Keratinocyte (primary cell): ENCODE measurements at places on chromosomes 1 and 21.

- no peak for DNase-seq
Observed at GRCh38 chr1:151737026-151737425, 15.7 kb downstream of the RIIAD1 start.

GRCh38 chr1:15749399-15750291 is 7.3 kb downstream of the TMEM82 start:
- no peak for DNase-seq

- DNase-seq: no peak
Observed at GRCh38 chr1:119373465-119373864, 4.9 kb downstream of the HAO2 start.

GRCh38 chr1:27047914-27048313 is 35.3 kb upstream of the TENT5B start:
- DNase-seq: no peak

DNA sequence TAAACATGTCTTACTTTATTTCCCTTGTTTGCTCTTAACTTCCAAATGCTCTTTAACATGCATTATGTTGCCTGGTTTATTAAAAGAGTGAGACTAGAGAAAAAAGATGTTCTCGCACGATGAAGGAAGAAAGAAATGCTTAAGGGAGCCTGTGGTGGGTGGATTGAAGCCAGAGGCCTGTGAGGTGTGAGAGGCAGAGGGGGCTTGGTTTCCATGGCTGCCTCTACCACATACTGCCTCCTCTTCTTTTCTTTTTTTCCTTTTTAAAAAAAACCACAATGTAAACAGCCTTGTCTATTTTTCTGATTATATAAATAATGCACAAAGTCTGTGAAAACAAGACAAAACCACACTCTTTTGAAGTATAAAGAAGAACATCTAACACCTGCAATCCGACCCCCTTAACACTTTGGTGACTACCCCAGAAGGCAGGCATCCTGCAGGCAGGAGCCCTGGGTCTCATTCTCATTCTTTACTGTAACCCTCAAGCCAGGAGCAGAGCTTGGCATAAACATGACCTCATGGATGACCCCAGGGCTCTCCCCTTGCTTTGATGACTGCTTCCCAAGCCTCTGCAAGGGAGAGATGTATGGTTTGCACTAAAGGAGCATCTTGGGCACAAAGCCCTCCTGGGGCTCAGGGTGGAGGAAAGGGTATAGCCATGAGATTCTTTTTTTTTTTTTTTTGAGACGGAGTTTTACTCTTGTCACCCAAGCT is 10.1 kb upstream of the PARP1 start:
- no peak for DNase-seq

DNA sequence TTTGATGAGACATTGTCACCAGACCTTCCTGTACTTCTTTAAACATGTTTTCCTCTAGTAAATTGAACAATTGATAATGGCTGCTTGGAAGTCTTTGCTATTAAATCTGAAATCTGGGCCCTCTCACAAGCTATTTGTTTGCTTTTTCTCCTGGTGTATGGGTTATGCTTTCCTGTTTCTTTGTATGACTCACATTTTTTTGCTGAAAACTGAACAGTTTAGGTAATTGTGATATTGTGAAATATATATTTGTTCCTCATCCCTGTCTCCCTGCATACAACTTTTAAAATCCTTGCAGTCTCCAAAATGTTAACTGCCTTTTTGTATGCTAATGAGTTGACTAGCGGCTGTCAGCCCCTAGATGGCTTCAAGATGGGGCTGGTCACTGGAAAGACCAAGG is 61.6 kb downstream of the MAP3K21 start:
- no peak for DNase-seq

- DNase-seq: no peak
Observed at GRCh38 chr1:56758794-56759193, 60.4 kb downstream of the FYB2 start.

- DNase-seq: no peak
Observed at GRCh38 chr1:230196077-230196476, 129.0 kb downstream of the GALNT2 start.

- DNase-seq: no peak
Observed at GRCh38 chr1:209580577-209580976, 2.9 kb upstream of the CAMK1G start.

DNA sequence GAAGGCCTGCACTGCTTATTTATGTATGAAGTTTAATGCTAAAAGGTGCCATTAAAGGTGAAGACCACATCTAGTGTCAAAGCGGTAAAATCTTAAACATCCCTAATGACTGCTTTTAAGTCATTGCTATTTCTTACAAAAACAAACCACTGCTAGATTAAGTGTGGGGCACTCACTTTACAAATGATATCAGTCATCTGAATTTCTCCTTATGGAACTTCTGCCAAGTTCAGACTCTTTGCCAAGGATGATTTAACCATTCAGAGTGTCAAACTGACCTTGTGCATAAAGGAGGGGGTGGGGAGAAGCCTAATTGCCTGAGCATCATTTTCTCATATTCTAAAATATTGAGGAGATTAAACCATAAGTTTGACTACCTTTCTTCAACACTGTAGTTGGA is 271.5 kb downstream of the TGFB2 start:
- no peak for DNase-seq
